ENCODE measurements at places on chromosomes 2 and 18. TPM values are rescaled to one million over a fixed set of nuclear protein-coding genes. Genes with fewer than 3 reads are reported as not detected.

CAPN14 gene
- not detected for total RNA-seq

SERPINB8 gene
- 1.4 TPM for total RNA-seq

TMEFF2 gene
- 0.96 TPM for total RNA-seq

HOXD3 gene
- not detected for total RNA-seq

DHRS9 gene
- total RNA-seq, result 0.65 TPM

LIPG gene
- total RNA-seq, result 2.5 TPM

RNF152 gene
- total RNA-seq, result 10.0 TPM

NOSTRIN gene
- total RNA-seq, result not detected

GAREM2 gene
- 1.9 TPM for total RNA-seq

MRO gene
- not detected for total RNA-seq

MERTK gene
- 2.7 TPM for total RNA-seq

CPLX4 gene
- not detected for total RNA-seq

KANSL3 gene
- 26.8 TPM for total RNA-seq

All from epithelial cell of alveolus of lung (primary cell).